Right lobe of liver (tissue), 6 donors: ENCODE measurements at places on chromosomes 11 and 22. TPM values are rescaled to one million over a fixed set of nuclear protein-coding genes. Genes with fewer than 3 reads are reported as not detected.

GRCh38 chr11:83027794-83028193 lies 43.9 kb downstream of the RAB30 start:
- no peaks in the 10 kb centered on the region for H3K27me3 ChIP-seq
- H3K27ac ChIP-seq, result no peak overlapping the region
- no peak for DNase-seq

DNA sequence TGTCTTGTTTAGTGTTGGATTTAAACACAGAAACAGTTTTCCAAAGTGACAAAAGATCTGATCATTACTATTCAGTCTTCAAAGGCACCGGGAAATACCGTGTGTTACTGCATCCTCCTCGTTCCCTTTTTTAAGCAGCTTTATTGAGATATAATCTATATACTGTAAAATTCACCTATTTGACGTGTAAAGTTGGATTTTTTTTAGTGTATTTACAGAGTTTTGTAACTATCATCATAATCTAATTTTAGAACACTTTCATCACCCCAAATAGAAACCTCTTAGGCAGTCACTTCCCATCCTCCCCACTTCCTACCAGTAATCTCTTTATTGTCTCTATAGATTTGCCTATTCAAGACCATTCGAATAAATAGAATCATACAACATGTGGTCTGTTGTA lies 1.4 kb downstream of the ANO5 start:
- H3K27ac ChIP-seq, result no peak overlapping the region
- DNase-seq, result no peak
- peak overlapping the region; percentile 91 for H3K4me3 ChIP-seq
- no peaks in the 10 kb centered on the region for H3K27me3 ChIP-seq
- H3K36me3 ChIP-seq, result no peaks in the 10 kb centered on the region

- no peaks in the 10 kb centered on the region for H3K27me3 ChIP-seq
- no peaks in the 10 kb centered on the region for H3K4me1 ChIP-seq
- no peak for DNase-seq
Observed at GRCh38 chr11:72253392-72253791, 9.4 kb upstream of the PHOX2A start.

- no peaks in the 10 kb centered on the region for H3K27me3 ChIP-seq
- no peak for DNase-seq
- H3K4me3 ChIP-seq, result no peak overlapping the region
- no peaks in the 10 kb centered on the region for H3K4me1 ChIP-seq
- no peak overlapping the region for H3K27ac ChIP-seq
Observed at GRCh38 chr11:130580891-130581492, 132.5 kb downstream of the ADAMTS15 start.

DNA sequence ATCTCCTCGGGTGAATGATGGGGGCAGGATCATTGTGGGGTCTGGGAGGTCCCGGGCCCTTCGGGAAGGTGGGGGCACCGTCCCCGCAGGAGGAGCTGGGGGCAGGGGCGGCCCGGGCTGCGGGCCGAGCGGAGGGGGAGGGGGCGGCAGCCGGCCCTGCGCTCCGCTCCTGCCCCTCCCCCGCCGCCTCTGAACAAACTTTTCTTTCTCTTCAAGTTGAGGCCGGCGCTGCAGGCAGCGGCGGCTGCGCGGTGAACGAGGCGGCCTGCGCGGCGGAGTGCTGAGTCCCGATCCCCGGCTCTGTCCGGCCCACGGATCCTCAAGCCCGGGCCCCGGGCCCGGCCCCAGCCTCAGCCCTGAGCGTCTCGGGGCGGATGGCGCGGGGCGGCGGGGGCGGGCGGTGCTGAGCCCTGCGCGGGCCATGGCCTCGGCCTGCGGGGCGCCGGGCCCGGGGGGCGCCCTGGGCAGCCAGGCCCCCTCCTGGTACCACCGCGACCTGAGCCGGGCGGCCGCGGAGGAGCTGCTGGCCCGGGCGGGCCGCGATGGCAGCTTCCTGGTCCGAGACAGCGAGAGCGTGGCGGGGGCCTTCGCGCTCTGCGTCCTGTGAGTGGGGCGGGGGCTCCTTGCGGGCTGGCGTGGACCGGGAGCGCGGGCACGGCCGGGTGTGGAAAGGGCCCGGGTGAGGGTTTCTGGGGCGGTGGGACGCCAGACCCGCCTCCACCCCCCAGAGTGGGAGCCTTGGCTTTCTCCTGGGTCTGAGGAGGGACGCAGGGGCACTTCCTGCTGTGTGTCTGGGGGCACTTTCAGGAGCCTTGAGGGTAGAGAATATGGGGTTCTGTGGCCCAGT lies at the start of gene INPPL1:
Gene INPPL1 (plus strand): TSS at position 204 of the 847 bp plus-strand sequence. CDS start 218 bp downstream, at position 422.
- no peak for DNase-seq
- peak within 1 kb of the TSS; percentile 90 for H3K27ac ChIP-seq
- no peaks in the 10 kb centered on the region for H3K27me3 ChIP-seq
- no peaks in the 10 kb centered on the region for H3K36me3 ChIP-seq
- no peaks in the 10 kb centered on the region for H3K4me1 ChIP-seq

DNA sequence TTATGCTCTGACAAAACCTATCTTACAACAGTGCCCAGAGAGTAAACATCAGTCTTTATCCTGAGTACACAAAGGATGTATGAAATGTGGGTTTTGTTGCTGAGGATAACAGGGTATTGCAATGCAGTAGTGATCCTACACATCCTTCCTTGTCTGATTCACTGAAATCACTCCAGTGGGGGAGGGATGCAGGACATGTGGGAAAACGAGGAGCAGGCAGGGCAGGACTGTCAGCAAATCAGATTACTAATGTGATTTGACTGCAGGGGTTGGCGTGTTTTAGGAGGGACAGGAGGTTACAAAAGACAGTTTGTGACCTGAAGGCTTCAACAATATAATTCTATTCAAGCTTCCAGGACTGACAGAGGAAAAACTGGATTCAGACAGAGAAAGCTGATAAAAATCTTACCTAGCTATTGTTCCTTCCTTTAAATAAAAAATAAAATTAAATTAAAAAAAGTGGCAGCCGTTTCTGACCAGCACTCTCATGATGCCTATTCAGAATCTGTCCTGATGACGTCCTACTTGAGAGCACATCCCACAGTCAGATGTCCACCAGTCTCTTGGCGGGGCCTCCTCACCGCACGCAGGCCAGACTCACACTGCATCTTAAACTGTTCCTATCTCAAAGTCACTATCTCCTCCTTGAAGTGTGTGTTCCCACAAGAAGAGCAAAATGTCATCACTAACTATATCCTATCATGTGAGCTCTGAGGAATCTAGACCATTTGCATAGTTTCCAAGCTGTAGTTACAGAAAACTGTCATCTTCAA lies 50.6 kb upstream of the MN1 start:
- no peak overlapping the region for H3K27ac ChIP-seq
- peaks cover 32% of the 10 kb centered on the region for H3K36me3 ChIP-seq
- DNase-seq, result no peak
- no peaks in the 10 kb centered on the region for H3K27me3 ChIP-seq
- H3K4me3 ChIP-seq, result no peak overlapping the region

- no peak overlapping the region for H3K4me3 ChIP-seq
- H3K4me1 ChIP-seq, result peaks cover 57% of the 10 kb centered on the region
- H3K36me3 ChIP-seq, result no peaks in the 10 kb centered on the region
- DNase-seq, result no peak
- H3K27me3 ChIP-seq, result no peaks in the 10 kb centered on the region
Observed at GRCh38 chr22:17767233-17768065, 6.8 kb downstream of the BID start.

DNA sequence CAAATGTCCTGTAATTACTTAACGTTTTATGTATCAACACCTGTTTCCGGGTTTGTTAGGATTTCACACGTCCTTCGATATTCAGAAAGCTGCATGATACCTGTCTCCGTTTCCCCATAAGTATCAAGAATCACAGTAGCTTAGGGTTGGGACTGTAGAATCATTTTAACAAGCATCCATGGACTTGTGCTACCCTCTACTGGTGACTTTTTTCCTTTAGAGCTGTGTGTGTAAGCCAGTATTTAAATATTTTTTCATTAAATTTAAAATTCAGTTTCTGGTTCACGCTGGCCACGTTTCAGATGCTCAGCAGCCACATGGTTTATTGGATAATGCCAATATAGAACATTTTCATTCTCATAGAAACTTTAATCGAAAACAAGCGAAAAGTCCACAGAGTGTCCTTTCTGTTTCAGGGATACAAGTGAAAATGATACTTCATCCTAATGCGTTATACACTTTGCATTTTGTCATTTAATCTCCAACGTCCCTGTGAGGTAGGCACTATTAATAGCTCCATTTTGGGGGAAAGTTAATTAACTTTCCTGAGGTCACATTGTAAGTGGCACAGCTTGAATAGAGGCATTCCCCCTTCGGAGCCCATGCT lies 61.5 kb upstream of the SLC25A18 start:
- H3K4me1 ChIP-seq, result no peaks in the 10 kb centered on the region
- DNase-seq, result no peak
- no peaks in the 10 kb centered on the region for H3K36me3 ChIP-seq
- H3K27me3 ChIP-seq, result no peaks in the 10 kb centered on the region
- no peak overlapping the region for H3K27ac ChIP-seq

GRCh38 chr11:61460986-61461385 lies 31.1 kb downstream of the SDHAF2 start:
- H3K36me3 ChIP-seq, result no peaks in the 10 kb centered on the region
- H3K4me3 ChIP-seq, result no peak overlapping the region
- H3K27ac ChIP-seq, result no peak overlapping the region
- DNase-seq, result no peak
- H3K4me1 ChIP-seq, result no peaks in the 10 kb centered on the region

DNA sequence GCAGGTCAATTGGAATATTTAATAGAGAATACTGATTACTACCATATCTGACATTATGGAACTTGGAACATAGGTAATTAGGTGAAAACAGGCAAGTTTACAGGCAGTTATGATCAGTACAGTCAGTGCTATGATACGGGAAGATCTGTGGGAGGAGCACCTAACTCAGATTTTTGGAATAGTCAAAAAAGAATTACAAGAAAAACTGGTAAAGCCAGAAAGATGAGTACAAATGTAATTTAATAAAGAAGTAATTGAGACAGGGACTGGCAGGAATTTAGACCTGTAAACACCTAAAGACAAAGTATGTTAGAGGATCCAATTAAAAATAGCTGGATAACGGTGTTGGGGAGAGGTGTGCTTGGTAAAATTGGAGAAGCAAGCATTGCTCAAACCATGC lies 206.5 kb upstream of the ANO5 start:
- no peaks in the 10 kb centered on the region for H3K27me3 ChIP-seq
- H3K27ac ChIP-seq, result no peak overlapping the region
- no peaks in the 10 kb centered on the region for H3K4me1 ChIP-seq
- no peaks in the 10 kb centered on the region for H3K36me3 ChIP-seq
- DNase-seq, result no peak
- no peak overlapping the region for H3K4me3 ChIP-seq

GRCh38 chr22:37363261-37363992 lies 63.9 kb downstream of the ELFN2 start:
- H3K4me3 ChIP-seq, result no peak overlapping the region
- no peaks in the 10 kb centered on the region for H3K4me1 ChIP-seq
- no peaks in the 10 kb centered on the region for H3K27me3 ChIP-seq
- DNase-seq, result no peak
- H3K27ac ChIP-seq, result no peak overlapping the region
- no peaks in the 10 kb centered on the region for H3K36me3 ChIP-seq

DNA sequence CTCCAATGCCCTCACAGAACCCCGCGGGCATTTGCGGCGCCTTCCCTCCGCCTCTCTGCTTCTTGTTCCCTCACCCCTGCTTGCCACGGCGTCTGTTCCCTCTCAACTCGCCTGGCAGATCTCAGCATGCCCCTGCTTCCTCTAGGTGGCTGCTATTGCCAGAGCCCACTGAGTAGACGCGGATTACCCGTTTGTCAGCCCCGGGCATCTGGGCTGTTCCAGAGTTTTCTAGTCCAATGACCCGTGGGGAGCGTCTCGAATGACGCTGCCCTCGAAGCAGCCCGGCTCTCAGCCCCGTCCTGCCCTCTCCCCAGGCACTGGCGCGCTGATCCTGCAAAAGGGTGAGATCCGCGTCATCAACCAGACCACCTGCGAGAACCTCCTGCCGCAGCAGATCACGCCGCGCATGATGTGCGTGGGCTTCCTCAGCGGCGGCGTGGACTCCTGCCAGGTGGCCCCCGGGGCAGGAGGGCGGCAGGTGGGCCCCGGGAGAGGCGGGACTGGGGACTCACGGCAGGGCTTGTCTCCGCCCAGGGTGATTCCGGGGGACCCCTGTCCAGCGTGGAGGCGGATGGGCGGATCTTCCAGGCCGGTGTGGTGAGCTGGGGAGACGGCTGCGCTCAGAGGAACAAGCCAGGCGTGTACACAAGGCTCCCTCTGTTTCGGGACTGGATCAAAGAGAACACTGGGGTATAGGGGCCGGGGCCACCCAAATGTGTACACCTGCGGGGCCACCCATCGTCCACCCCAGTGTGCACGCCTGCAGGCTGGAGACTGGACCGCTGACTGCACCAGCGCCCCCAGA lies 49.7 kb downstream of the ST14 start:
- no peak overlapping the region for H3K27ac ChIP-seq
- DNase-seq, result peak; percentile 46
- H3K36me3 ChIP-seq, result no peaks in the 10 kb centered on the region

ST14 gene
- total RNA-seq, result 6.4 TPM

PHOX2A gene
- not detected for total RNA-seq

OR2AT4 gene
- not detected for total RNA-seq
